ENCODE measurements at places on chromosomes 7 and 10.

DNA sequence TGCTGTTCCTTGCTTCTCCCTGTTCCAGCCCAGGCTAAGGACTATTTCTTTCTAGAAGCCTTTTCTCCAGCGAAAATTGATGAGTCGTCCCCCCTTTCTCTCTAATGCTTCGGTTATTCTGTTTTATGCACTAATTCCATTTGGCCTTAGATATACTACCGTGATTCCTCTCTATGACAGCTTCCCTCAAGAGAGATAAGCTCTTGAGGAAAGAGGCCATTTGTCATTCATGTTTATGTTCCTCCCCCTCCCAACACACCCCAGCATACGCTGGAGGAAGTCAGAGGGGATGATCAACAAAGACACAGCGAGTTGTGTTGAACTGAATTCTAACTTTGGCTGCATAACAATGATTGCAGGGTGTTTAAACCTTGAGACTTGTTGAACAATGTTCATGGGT lies 198.8 kb downstream of the BMPER start:
- no peak for DNase-seq

- DNase-seq, result no peak
These were observed 1.7 kb downstream of the LRRN3 start for GRCh38 chr7:111092406-111093236.

DNA sequence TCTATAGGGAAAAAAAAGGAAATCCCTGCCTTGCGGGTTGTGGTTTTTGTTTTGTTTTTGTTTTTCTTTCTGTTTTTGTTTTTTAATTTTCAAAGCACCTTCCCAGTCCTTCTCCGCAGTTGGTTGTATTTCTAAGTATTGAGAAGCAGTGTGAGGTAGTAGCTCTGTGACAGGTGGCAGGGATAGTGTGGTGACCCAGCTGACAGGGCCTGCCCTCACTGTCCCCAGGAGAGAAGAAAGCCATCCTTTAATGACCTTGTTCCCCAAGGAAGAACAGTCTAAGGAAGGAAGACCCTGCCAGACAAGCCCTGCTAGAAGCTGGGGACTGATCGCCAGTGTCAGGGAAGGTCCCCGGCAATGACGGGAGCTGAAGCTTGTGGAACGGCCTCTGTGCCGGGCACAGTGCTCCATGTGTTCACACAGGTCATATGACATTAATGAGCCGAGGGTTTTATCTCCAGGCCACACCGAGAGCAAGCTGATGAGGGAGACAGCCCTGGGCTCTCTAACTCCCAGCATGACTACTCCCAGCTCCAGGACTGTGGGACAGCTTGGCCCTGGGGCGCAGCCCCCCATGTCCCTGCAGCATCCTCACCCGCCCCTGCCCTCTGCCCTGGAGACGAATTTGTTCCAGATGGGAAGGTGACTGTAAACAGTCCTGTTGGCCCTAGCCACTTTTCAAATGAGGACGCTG lies 69.0 kb upstream of the LRRC18 start:
- DNase-seq, result no peak

GRCh38 chr7:119037941-119038340 lies 813.4 kb downstream of the ANKRD7 start:
- no peak for DNase-seq

DNA sequence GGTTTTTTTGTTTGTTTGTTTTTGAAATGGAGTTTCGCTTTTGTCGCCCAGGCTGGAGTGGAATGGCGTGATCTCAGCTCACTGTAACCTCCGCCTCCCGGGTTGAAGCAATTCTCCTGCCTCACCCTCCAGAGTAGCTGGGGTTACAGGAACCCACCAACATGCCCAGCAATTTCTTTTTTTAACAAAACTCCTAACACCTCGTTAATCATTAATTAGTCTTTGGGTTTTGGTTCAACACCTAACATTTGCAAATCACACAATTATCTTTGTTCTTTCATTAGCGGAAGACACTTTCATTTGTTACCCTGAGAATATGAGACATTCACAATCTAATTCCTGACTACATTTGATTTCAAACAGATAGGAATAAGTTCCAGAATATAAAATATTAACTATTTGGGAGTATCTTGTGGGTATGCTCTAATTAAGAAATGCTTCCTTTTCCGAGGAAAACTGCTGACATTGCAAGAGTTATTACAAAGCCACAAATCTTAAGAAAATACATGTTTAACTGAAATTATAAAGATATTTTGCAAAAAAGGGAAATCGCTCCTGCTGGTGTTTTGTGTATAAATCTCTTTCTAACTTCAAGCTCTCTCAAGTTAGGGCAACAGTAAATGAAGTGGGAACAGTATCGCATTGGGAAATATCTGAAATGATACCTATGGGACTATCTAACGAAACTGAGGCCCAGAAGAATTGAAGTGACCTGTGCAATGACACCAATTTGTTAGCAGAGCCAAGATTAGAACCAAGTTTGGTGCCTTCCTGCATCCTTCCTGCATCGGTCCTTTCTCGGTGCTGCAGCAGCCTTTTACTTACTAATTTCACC lies 1.2 kb upstream of the LSM8 start:
- no peak for DNase-seq

- no peak for DNase-seq
These were observed 137.9 kb upstream of the LYZL1 start for GRCh38 chr10:29151005-29151404.

DNA sequence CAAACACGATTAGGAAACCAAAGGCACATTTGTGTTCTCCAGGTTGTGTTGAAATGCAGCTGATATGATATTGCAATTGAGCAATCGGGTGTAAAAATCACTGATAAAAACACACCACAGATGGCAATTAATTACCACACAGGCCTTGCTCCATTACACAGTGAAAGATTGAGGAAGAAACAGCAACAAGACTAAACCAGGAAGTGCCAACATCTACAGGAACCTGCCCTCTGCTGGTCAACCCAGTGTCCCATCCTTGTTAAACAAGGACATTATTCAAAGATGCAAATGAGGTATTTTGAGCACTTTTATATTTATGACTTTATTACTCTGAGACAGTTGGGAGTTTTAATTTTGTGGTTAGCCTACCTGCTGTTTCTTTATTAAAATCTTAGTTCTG lies 765.6 kb upstream of the GHITM start:
- peak; percentile 6 for DNase-seq

DNA sequence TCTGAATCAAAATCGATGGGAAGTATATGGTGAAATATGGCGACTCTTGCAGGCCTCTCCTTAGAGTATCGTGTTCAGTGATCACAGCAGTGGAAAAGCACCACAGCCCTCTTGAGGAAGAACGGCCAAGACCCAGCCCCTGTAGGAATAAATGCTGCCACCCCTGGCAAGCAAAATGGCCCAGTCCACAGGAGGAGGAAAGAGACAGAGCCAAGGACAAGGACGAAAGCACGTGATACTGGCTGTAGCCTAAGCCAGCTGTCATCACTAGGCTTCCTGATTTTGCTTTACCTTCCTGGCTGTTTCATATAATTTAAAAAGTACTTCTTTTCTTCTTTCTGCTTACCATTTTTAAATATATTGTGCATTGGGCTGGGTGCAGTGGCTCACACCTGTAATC lies 395.0 kb upstream of the SHH start:
- DNase-seq, result no peak

- no peak for DNase-seq
These were observed 125.9 kb upstream of the PPIF start for GRCh38 chr10:79221110-79222051.

DNA sequence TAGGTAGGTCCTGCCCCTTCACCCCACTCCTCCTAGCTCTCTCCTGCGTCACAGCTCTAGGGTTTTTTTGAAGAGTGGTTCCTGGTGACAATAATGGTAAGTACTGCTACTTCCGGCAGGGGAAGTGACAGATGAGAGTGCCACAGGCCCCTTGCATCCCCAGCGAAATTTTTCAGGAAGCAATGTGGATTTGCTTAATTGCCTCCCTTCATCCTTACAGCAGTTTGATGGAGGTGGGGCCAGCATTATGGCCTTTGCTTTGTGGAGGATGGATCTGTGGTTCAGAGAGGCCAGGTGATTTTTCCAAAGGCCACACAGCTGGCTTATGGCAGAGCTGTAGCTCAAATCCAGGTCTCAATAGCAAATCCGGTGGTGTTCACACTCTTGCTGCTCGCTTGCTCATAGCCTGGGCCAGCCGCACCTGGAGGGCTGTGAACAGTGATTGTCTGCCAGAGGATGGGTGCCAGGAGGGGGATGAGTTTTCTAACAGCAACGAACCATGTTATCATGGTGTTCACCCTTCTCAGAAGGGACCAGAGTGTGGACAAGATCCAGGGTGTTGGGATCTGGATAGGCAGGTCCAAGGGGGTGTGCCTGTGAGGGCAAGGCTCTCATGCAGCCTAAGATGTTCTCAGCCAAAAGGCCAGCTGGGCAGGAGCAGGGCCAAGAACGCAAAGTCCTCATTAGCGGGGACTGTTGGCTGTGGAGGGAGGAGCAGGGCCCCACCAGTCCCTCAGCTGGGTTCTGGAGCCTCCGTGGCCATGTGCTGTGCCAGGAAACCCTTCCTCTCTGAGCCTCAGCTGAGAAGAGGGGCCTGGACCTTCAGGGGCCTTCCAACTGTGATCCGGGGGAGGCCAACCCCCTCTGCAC lies 89.0 kb downstream of the EMX2 start:
- DNase-seq, result no peak

GRCh38 chr7:27944643-27945042 lies 204.7 kb downstream of the TAX1BP1 start:
- no peak for DNase-seq

DNA sequence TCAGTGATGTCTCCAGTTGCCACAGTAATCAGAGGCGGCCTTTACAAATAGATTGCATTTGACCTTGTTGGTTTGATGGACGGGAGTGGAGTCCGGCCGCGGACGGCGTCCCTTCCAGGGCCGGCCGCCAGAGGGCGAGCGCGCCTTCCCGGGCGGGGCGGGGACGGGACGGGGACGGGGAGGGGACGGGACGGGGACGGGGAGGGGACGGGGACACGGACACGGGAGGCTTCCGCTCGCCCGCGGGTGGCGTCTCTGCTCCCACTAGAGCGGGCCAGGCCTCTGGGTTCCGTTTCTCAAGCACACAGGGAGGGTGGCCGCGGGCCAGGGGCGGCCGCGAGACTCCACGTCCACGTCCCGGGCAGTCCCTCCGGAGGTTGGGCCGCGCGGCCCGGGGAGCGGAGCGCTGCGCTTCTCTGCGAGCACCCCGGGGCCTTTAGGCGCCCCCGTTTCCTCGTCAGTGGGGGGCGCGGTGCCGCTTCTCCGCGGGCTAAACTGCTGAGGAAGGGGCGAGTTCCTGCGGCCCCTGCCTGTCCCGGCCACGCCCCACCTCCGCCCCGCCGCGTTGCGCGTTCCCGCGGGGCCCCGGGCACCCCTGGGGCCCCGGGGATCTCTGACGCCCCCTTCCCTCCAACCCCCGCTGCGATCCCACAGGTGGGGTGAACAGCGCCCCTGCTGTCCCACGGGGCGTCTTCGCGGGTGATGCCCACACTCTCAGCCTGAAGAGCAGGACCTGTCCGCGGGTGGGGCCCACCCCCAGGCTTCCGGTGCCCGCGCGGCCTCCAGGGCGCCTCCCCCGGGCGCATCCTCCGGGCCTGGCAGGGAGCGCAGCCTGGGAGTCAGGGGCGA lies 84.2 kb upstream of the MKI67 start:
- peak; percentile 59 for DNase-seq

DNA sequence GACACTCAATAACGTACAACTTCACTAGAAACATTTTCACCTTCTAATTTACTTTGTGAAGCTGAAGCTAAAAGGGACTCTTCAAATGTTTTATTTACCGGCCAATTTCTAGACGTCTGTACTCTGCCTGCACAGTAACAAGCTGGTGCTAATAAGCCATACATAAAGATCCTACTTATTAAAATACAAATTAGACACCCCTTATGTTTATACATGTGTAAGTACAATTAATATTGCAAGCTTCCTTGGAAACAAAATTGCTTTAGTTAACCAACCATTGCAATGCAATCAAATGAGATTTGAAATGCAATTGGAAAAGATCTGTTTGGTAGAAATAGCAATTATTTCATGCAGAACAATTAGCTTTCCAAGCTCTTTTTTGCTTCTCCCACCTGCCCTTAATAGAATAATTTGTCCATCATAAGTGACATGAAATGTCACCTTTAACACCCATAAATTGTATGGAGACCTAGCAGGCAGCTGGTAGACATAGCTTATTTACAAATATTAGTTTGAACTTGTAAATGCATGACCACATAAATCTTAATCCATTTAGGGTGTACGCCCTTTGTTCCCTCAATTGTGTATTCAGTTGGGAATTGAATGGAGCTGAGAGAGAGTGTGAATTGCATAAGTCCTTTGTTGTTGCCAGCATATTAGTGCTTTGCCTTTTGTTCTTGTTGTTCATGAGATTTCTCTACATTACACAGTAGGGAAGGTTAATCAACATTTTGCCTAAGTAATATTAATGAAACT lies 277.1 kb downstream of the CACNA2D1 start:
- DNase-seq, result no peak

GRCh38 chr10:31974434-31975124 lies 45.9 kb upstream of the ARHGAP12 start:
- no peak for DNase-seq

DNA sequence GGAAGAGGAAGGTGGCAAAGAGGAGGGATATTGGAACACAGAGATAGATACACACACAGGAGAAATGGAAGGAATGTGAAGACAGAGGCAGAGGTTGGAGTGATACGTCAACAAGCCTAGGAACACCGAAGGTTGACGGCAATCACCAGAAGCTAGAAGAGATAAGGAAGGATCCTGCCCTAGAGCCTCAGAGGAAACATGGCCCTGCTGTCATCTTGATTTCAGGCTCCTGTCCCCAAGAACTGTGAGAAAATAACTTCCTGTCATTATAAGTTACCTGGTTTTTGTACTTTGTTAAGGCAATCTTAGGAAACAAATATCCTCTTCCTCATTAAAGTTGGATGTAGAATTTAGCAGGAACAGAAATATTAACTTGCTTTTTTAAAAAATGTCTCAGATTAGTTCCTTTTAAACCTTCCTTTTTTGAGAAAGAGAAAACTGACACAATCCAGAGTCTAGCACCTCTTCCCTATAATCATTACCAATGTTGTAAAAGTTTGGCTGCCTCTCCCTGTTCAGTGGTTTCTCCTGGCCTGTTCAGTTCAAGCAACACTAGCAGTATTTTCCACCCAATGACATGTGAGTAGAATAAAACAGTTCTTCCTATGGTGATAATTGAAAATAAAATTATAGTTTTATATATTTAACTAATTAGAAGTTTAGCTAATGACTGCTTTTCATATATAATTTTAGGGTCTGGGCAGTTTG lies 28.8 kb upstream of the GNAI1 start:
- peak; percentile 78 for DNase-seq

GRCh38 chr7:38107486-38107893 lies 70.6 kb upstream of the STARD3NL start:
- DNase-seq, result peak; percentile 51

All from common myeloid progenitor, CD34-positive (primary cell).